Sigmoid colon (tissue), 7 donors: ENCODE measurements at places on chromosomes 12 and 14.

DNA sequence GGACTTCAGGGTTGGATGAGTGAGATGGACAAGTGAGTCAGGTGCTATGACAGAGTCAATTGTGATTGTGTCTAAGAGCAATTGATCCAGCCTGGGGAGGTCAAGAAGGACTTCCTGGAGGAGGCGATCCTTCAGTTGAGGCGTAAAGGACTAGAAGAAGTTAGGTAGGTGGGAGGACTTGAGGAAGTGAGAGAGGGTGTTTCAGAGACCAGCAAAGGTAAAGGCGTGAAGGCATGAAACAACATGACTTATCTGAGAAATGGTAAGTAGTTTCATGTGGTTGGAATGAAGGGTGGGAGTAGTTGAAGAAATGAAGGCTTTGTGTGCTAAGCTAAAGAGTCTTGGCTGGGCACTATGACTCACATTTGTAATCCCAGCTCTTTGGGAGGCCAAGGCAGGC lies 48.9 kb upstream of the PPP1CC start:
- DNase-seq: no peak

- DNase-seq: no peak
Observed at GRCh38 chr14:51855234-51855633, 5.2 kb upstream of the GNG2 start.

DNA sequence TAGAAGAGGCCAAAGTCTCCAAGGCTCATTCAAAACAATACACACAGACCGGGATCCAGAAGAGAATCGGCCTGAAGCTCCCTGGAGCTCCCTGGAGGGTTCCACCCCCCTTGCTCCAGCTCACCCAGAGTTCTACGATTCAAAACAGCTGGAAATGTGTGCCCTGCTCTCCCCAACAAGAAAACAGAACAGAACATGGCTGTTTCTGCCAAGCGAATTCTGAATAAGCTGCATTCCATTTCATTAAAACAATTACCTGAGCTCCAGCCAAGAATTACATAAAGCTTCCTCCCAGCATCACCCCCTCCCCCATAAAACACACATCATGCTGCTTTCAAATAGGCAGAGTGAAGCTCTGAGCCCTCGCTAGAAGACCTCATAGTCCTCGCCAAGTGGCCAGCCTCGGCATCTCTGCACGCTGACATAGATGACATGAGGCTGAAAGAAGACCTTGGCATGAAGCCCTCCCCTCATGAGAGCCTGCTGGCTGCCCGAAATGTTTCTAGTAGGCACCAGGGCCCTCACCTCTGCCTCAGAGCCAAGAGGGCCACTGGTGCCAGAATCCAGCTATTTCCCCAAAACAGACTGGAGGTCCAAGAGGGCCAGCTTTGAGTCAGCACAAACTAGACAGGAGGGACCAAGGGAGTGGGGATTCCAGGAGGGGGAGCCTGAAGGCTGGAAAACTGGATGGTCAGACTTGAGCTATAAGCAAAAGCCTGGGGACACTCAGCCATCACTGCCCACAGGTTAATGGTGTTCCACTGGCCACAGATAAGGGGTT lies 8.3 kb downstream of the PXN start:
- peak; percentile 83 for DNase-seq

DNA sequence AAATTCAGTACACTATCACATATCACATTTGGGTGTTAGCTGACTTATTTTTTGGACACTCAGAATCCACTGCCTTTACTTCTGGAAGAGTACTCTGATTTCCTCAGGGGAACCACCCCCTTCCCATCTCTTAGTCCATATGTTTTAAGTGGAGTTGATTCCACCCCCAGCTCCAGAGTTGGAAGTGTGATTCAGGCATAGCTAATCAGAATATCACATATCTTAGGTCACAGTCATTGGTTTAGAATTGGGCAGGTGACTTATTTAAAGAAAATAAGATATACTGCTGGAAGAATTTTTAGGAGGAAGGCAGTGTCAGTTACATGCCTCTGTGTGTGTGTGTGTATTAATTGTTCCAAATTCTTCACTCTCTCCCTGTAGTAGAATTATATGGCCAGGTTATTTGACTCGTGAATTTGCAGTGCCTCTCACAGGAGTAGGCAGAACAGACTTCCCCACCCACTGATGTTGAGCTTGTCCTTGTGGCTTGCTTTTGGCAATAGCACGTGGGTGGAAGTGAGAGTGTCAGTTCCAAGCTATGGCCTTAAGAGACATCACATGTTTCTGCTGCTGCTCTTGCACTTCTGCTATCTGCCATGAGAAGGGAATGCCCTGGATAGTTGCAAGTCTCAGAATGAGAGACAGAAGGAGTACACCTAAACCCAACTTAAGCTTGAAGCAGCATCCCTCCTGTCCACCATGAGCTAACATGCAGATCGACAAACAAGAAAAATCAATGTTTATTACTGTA lies 6.4 kb upstream of the GAS2L3 start:
- DNase-seq: no peak

GRCh38 chr12:110901401-110901800 lies 19.0 kb downstream of the MYL2 start:
- DNase-seq: no peak

DNA sequence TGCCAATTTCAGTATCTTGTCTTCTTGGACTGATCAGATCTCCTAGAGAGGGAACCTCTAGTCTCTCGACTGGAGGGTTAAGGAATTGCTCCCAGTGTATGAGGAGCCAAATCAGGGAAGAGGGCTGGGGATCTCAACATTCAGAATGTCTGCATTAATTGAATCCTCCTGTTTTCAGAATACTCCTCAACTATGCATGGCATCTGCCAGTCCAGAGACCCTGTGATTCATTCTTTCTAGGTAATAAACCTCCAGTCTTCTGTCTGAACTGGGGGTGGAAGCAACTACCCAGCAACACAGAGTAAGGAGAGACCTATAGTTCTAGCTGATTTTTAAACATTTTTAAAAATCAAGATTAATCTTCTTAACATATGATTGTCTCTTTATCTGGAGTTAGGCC lies 92.7 kb downstream of the AKAP6 start:
- DNase-seq: no peak

DNA sequence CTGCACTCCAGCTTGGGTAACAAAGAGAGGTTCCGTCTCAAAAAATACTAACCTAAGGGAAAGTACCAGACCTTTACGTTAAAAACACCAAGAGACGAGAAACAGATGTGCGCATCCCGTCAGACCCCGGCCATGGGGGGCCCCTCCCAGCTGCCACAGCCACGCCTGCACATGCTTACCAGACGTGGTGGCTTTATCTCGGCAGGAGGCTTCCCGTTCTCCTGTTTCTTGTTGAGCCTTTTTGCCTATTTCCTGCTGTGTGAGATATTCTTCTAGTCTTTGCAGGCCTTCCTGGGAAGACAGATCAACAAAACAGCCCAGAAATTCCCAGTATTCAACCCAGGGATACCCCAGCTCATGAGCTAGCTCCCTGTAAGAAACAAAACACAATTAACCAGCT lies 23.6 kb downstream of the PGAM5 start:
- DNase-seq: no peak

GRCh38 chr12:80847575-80847974 lies 90.2 kb downstream of the LIN7A start:
- DNase-seq: no peak

DNA sequence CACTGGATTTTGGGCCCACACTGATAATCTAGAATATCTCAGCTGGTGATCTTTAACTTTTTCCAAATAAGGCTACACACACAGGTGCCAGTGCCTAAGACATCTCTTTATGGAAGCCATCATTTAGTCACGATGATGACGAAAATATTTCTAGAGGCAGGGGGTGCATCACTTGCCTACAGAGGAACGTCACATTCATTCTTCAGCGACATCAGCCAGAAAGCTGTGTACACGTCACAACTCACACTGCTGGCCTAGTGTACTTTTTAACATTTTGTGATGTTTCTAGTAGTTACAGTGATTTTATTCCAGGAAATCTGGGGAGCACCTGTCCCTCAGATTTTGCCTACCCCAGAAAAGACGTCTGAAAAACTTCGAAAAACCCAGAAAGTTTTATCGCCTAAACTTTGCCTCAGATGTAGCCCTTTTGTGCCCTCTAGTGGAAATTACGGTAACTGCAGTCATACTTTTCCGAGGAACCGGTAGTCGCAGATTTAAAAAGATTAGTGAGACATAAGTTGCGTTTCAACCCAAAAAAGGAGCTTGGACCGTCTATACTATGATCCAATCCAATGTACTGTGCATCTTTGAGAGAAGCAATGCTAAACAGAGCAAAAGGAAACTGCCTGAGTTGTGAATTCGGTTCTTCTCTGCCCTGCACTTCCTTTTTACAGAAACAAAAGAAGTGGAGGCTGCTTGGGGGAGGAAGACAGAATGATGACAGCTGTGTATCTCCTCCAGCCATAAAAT lies 64.3 kb upstream of the STON2 start:
- DNase-seq: no peak

DNA sequence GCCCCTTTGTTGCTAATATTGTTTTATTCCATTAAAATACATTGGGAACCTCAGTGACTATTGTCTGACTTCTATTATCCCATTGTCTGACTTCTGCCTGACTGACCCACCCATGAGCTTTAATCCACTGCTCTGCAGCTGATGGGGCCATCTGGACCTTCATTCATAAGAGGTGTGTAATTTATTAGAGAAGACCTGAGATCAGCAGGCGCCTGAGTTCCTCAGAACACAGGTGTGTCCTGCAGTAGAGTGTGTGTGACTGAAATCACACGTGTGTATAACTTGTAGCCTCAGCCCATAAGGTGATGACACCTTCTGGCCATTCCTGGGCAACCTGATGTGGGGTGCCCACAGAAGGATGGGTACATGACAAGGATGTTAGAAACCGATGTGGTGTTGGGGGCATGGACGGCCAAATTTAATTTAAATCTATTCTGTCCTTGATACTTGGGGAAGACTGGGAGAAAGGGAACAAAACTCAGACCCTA lies 821.0 kb downstream of the TMEM121 start:
- DNase-seq: no peak

DNA sequence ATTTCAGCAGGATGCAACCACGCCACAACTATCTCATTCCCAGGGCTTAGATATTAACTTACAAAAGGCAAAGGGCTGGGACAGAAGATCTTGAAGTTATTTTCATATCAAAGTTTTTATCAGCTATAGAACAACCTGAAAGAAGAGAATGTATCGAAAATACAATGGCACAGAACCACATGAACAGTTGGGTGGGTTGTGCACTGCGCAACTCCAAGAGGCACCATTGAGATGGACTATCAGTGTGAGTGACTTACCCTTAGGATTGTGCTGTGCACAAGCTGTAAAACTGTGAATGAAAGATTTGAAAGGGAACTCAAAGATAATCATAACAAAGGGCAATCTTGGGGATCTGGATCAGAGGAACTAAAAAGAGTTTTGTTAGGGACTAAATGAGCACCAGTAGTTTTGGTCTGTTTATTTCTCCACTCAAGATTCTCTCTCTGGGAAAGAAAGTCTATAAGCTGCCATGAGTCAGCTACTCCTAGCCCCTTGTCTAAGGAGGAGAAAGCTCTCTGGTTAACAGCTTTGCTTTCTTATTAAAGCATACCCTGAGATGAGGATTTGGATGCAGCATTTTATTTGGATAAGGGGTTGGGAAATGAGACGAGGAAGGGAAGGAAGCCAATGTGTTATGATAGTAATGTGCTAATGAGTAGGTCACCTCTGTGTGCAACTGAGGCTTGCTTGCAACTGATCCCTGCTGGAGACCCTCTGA lies 62.2 kb downstream of the TBX5 start:
- no peak for DNase-seq

DNA sequence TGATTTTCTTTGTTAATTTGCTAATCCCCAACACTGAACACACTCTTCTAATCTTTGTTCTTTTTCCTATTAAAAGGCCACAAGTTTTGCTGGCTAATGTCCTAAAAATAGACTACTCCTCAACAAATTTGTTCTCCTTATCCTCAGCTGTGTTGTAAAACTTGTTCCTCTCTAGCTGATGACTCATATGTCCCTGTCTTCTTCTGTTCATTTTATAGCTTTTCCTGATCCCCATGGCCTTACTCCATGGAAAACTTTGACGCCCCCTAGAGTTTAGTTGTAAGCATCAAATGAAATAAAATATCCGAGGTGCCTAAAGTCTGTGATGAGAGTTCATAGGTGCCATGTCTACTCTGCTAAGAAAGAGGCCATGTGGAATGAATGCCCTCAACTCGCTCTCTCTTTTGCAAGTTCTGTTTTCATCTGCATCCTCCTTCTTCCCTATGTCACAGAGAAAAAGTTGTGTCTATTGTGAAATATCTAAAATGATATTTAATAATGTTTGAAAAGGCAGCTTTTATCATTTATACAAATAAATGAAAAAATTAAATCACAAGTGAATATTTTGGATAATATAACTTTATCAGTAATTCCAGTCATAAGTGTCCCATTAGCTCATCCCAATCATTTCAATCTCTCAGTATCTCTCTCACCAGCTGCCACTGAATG lies 237.9 kb downstream of the IPO8 start:
- no peak for DNase-seq

DNA sequence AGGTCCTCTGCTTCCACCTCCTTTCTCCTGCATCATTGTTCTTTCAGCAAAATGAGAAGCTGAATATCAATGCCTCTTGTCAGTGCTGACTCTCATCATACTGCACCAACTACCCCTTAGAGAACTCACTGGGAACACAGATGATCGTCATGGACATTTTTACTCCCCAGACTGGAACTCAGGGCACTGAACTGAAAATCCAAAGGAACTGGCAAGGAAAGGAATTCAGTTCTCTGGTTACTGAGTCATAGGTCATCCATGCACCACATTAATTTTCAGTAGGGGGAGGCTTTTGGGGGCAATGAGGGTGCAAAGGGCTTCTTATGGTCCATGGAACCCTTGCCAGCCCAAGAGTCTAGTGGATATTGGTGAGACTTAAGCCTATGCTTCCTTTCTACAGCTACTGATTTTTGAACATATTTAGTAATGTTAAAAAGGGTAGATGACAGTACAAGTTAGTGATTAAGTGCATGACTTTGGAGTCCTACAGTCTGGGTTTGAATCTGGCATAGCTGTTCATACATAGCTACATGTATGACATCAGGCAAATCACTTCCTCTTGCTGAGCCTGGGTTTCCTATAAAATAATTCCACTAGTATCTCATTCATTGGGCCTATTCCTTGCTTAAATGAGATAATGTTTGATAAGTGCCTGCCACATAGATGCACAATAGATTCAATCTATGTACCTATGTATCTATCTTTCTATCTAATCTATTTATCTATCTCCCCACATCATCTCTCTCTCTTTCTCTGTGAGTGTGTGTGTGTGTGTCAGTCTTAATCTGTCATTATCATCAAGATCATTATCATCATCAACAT lies 29.2 kb downstream of the BBS10 start:
- DNase-seq: no peak

GRCh38 chr14:31787377-31787776 lies 226.2 kb downstream of the NUBPL start:
- no peak for DNase-seq
